ENCODE measurements at places on chromosomes 11 and 22.

DNA sequence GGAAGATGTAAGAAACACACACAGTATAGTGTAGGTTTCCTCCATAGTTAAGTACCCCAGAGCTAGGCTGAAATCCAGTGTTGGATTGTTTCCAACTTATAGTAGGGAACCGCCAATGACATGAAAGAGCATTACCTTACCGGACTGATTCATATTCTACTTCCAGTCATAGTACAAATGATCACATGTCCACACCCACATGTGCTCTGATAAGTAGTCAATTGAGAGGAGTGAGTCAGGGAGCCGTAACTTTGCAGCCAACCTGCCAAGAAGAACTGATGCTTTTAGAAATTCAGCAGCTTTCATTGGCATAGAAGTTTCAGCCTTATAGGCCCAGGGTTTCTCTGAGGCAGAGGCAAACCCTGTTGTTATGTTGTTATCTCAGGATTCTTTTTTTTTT lies 240.6 kb downstream of the ETS1 start:
- DNase-seq = no peak

- DNase-seq = no peak
Measured at GRCh38 chr11:43984519-43985385, 42.3 kb downstream of the C11orf96 start.

DNA sequence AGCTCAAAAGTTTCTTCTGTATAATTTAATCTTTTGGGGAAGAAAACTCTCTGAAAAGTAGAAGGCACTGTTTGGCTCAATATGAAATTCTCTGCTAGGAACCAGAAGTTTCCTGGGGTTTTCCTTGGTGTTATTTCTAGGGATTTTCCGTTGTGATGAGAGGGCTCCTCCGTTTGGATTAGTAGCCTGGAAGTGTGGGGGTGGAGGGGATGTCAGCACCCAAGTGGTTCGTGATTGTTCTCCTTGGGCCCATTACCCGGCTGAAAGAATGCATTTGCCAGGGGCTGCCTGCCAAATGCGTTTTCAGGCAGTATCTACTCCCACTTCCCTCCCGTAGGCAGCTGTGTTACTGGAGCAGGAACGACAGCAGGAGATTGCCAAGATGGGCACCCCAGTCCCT lies 4.3 kb downstream of the SF3B2 start:
- DNase-seq = no peak

- DNase-seq = no peak
Measured at GRCh38 chr11:8006349-8006977, 19.3 kb downstream of the EIF3F start.

GRCh38 chr11:123298488-123299447 lies 103.7 kb upstream of the CLMP start:
- DNase-seq = no peak

- no peak for DNase-seq
Measured at GRCh38 chr11:69121021-69121420, 34.7 kb upstream of the SMIM38 start.

GRCh38 chr22:49064836-49065235 lies 762.8 kb downstream of the BRD1 start:
- no peak for DNase-seq

GRCh38 chr11:132770829-132771530 lies 761.3 kb downstream of the OPCML start:
- no peak for DNase-seq

DNA sequence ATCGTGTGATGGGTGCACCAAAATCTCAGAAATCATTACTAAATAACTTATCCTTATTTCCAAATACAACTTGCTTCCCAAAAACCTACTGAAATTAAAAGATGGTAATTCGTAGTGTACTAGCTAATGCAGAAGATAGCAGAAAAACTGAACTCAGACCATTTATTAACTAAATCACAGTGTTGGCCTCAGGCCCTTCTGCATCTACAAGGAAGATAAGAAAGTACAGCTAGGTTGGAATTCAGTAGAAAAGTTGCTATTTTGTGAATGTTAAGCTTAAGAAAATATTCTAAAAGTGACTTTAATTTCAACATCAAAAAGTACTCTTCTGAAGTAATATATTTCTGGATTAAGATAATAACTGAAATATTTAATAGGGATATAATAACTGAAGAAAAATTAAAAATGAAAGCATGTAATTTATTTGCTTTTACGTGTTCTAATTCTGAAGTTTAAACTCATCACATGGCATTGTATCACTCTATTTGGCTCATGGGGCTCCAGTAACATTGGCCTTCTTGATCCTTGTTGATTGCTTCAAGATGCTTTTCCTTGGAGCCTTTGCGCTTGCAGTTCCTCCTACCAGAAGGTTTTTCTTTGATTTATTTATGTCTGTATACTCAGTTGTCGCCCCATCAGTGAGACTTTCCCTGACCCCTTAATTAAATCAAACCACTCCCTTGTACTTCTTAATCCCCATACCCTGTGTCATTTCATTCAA lies 847.9 kb upstream of the ANO3 start:
- no peak for DNase-seq

DNA sequence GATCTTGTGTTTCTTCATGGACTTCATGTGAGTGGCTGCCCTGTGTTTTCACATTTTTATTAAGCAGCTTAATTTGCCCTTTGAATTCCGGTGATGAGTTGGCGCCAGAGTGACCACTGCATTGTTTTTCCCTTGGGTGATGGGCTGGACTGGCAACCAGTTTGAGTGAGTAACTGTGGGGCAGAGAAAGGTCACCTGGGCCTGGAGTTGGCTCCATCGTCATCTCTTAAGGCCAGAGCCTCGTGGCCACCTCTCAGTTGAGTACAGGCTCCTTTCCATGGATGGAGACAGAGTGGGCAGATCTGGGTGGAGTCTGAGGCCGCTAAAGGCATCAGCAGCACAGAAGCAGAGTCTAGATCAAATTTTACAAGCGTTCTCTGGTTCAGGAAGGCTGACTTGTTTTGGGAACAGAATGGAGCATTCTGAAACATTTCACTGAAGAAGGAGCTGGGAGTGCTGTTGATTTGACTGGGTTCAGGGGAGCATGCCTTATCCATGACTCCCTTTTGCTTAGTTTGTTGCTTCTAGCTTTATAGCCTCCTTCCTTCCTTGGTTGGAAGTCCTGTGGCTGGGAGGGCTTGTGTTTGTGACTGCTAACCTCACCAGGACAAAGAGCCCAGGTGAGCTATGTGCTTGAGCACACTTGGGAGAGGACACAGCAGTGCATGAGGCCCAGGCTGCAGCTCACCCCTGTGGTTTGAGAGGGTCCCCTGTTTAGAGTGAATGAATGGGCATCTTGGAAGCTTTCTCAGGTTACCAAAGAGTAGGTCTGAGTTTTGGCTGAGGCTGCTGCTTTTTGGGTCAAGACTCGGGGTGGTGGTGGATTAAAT lies 7.8 kb downstream of the BCR start:
- DNase-seq = no peak

DNA sequence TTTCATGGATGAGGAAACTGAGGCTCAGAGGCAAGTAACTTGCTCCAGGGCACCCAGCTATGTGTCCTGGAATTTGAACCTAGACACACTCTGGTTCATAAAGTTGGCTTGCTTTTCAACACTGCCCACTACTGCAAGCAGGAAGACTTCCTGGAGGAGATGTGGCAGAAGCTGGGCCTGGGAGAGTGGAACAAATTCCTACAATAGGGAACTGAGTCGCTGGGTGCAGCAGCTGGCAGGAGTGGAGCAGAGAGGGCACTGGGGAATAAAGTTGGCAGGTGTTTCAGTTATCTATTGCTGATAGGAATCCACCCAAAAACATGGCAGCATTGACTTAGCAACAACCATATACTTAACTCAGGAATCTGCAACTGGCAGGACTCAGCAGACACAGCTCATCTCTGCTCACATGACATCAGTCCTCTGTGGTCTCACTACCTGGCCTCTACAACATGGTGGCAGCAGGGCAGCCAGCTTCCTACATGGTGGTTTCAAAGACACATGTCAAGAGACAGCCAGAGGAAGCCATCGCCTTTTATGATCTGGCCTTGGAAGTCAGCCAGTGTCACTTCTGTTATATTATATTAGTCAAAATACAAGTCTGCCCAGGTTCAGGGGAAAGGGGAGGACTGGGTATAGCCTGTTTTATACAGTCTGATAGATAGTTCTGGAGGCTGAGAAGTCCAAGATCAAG lies 10.6 kb upstream of the CARD10 start:
- DNase-seq = no peak

GRCh38 chr11:123183391-123184099 lies 11.5 kb downstream of the CLMP start:
- no peak for DNase-seq

DNA sequence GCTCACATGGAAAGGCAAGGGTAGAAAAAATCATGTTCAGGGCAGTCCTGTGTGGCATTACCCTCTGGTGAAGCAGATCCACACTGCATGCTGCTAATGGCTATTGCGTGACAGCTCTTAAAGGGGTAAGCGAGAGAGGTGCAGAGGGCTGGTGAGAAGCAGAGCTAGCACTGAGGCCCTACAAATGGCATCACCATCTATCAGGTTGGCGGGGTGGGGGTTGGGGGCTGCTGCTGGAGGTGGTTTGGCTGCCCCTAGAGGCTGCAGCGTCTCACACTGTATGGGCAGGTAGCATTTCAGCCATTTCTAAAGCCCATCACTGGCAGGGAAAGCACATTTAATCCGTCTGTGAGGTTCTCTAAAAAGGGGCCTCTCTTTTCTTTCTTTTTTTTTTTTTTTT lies 16.9 kb upstream of the TMA7B start:
- DNase-seq = no peak

GRCh38 chr11:72257570-72257969 lies 13.6 kb upstream of the PHOX2A start:
- DNase-seq = no peak

DNA sequence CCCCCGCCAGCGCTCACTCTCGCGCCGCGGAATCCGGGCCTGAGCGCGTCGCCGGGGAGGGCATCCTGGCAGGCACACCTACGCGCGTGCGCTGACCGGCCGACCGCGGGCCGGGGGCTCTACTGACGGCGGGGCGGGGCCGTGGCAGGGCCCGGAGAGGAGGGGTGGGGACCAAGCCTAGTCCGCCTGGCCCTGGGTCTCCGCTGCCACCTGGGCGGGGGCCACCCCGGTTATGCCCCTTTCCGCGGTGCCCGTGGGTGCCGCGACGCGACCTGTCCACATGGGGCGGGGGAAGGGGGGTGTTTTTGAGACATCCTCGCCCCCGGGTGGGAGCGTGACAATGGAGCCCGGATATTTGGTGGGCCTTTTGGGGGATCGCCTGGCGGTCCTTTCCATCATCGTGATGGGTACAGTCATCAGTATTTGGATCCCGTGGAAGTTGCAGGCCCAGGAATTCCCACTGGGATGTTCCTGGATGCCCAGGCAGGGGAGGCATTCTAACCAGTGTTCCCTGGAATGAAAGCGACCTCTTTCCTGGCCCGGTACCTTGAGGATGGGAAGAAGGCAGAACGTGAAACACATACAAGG lies 2.2 kb downstream of the NCAM1 start:
- DNase-seq = no peak

DNA sequence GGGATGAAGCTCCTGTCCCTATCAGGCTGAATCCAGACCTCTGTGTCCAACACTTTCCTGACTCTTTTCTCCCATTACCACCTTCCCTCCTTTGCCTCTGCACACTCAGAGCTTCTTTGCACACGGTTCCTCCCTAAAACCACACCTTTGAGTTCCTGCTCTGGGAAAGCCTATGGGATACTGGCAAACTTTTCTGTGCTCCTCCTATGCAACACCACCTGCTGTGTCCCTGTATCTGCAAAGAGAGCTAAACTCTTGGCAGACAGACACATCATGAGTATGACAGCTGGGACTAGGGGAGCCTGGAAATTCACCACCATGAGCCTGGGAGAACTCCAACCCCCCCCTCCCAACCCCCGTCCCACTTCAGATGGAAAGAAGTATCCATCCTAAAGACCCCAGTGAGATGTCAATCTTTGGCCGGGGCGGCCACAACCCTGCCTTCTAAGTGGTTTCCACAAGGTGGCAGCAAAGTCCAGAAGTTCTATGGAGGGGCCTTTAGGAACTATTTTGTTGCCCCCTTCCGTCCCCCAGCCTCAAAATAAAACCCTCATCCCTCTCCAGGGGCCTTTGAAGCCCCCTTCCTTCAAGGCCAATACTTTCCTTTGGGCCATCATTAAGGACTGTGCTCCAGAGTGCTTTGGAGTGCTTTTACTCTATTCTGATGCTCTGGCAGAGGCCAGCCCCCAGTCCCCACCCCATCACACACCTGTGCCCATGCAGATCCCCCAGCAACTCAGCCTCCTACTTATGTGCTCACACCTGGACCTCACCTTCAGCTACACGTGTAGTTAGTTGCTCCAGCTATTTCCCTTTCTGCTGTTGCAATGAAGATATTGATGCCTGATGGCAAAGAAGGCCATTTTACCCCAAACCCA lies 19.4 kb downstream of the HTR3A start:
- no peak for DNase-seq

- DNase-seq = no peak
Measured at GRCh38 chr11:93857413-93858120, 7.1 kb upstream of the VSTM5 start.

DNA sequence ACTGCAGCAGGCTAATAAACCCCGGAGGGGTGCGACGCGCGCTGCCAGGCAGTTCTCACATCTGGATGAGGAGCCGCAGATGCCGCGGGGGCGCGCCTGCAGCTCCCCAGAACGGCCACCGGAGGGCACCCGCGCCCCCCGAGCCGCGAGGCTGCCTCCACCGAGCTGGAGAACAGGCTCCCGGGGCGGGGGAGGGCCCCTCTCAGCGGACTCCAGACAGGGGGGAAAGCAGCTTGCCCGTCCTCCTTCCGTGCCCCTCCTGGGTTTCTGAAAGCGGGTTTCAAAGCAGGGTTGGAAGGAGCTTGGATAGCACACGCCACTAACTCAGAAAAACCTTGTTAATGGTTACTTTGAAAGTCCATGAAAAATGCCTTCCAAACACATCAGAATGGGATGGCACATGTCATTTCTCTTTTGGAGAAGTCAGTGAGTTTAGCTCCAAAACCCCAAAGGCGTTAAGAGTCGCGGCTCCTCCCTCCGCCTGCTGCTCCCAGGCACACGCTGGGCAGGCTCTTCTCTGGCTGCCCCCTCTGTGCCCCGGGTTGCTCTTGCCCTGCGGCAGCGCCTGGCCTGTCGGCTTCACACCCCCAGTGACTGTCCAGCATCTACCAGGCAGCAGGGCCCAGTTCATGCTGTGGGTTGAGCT lies 317.8 kb downstream of the NTM start:
- DNase-seq = peak; percentile 30
